Stimulated activated CD4-positive, alpha-beta T cell treated with anti-CD3 and anti-CD28 coated beads, Interleukin-4, amount 100 ng/mL, for 1 hour (primary cell): ENCODE measurements at places on chromosomes 4 and X.
A peak's percentile ranks its signal among the peaks of the same experiment; 100 is the strongest.

GRCh38 chr4:14853176-14853943 lies 148.9 kb upstream of the CPEB2 start:
- no peak for DNase-seq

GRCh38 chr4:2290488-2290887 lies 28.6 kb upstream of the MXD4 start:
- DNase-seq: no peak

DNA sequence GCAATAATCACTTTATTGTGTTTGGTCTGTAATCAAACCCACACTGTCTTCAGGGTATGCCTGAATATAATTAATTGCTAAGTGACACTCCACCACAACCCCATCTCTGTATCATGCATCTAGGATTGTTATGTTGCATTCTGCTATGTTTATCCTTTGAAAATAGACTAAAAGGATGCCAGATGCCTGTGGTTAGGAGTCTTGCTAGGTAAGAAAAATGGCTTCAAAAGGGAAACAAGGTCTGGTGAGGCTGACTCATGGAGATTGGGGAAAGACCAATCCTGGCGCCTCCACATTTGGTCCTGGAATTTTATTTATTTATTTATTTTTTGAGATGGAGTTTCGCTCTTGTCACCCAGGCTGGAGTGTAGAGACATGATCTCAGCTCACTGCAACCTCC lies 360.5 kb upstream of the SLC7A11 start:
- no peak for DNase-seq

- DNase-seq: no peak
Measured at GRCh38 chr4:102477657-102478056, 23.5 kb upstream of the NFKB1 start.

GRCh38 chr4:171448919-171449481 lies 364.2 kb upstream of the GALNTL6 start:
- no peak for DNase-seq

DNA sequence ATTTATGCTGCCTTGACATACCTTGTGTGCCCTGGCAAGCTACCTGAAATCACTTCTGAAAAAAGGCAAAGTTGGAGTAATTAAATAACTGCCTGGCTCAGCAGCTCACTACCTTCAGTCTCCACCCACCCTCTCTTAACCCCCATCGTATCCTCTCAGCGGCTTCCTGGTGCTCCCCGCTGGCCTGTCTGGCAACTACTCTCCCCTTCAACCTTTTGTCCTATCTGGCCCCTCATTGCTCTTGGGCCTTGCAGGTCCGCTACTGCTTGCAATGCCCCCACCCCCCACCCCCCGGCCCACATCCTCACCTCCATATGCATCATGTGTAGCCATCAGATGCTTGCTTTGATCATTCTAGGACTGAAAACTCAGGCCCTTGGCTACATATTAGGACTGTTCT lies 34.5 kb downstream of the PRPS1 start:
- DNase-seq: no peak

- DNase-seq: no peak
Measured at GRCh38 chr4:153385784-153386183, 41.3 kb downstream of the MND1 start.

GRCh38 chr4:54898056-54898562 lies 227.3 kb downstream of the KDR start:
- no peak for DNase-seq

DNA sequence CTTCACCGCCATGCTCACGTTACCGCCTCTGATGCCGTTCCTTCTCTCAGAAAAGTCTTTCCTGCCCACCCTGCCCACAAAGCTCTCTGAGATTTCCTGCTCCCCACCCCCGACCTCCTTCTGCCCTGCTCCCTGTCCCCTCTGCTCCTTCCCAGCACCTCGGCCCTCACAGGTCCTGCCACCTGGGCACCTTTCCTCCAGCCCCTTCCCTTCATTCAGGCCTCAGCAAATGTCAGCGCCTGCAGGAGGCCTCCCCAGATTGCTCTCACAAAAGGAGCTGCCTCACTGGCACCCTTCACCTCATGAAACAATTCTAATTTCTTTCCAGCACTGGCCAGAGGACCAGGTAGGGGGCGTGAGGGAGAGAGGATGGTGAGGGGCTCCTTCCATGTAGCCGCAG lies 33.6 kb upstream of the MXD4 start:
- no peak for DNase-seq

- DNase-seq: peak; percentile 2
Measured at GRCh38 chrX:118726887-118727685, at the start of gene IL13RA1. IL13RA1 (plus strand) TSS chrX:118727606; CDS start chrX:118727639, 33 bp downstream.

GRCh38 chr4:85180533-85180932 lies 214.0 kb upstream of the WDFY3 start:
- DNase-seq: no peak

DNA sequence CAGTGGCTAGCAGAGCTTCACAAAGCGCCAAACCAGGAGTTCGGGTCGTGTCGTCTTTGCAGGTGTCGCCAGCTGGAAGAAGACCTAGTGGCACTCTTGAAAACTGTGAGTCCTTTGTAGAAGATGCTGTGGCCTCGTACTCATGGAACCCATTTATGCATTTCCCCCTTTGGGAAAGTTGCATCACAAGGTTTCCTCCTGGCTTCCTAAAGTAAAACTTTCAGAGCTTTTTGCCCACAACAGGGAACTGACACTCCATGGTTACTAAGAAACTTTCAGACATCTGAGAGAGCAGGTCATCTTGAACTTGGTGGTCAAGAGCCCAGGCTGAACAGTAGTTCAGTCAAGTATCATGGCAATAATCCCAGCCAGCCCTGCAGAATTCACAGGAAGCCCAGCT lies 15.9 kb upstream of the NOCT start:
- no peak for DNase-seq

- DNase-seq: no peak
Measured at GRCh38 chr4:69026974-69027373, 69.3 kb upstream of the UGT2B7 start.

GRCh38 chrX:71652405-71652804 lies 14.9 kb upstream of the LOC101059915 start:
- DNase-seq: peak; percentile 29

GRCh38 chr4:48299560-48299959 lies 29.9 kb upstream of the TEC start:
- no peak for DNase-seq

GRCh38 chrX:112664924-112665323 lies 14.8 kb downstream of the LHFPL1 start:
- DNase-seq: no peak

DNA sequence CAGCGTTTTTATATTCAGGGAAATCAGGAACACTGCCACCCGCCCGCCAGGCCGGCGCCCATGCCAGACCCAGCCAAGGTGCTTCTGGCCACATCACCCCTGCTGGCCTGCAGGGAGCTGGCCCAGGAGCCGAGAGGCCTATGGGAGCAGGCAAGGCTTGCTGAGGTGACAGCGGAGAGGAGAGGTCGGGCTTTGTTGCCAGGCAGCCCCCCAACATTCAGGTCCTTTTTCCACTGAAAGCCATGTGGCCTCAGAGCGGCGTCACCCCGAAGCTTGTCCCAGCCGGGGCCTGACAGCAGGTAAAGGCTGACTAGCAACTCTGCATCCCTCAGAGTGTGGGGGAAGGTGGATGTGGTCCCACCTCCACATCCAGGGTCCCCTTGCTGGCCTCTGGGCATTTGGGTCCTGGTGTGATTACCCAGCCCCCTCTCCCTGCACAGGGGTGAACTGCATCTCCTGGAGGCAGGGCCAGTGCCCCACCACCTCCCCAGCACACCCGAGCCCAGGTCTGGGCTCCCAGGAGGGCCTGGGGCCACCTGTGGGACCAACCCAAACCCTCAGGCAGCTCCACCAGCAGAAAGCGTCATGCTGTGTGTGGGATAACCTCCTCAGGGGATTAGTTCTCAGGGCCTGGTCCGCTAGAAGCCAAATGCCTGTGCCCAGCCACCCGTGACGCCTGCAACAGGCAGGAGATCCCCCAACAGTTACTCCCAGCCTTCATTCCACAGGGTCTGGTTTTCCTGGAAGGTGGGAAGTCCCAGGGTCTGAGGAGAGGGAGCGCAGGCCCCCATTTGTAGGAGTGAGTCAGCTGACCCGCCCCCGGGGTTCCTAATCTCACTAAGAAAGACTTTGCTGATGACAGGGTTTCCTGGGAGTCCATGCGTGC lies at the start of gene PDE6B:
TSS of gene PDE6B (plus strand) at position 869 of the 886 bp plus-strand sequence. CDS start 54 bp downstream, outside the sequence.
- DNase-seq: no peak

GRCh38 chrX:126393284-126393683 lies 159.3 kb downstream of the DCAF12L1 start:
- no peak for DNase-seq

DNA sequence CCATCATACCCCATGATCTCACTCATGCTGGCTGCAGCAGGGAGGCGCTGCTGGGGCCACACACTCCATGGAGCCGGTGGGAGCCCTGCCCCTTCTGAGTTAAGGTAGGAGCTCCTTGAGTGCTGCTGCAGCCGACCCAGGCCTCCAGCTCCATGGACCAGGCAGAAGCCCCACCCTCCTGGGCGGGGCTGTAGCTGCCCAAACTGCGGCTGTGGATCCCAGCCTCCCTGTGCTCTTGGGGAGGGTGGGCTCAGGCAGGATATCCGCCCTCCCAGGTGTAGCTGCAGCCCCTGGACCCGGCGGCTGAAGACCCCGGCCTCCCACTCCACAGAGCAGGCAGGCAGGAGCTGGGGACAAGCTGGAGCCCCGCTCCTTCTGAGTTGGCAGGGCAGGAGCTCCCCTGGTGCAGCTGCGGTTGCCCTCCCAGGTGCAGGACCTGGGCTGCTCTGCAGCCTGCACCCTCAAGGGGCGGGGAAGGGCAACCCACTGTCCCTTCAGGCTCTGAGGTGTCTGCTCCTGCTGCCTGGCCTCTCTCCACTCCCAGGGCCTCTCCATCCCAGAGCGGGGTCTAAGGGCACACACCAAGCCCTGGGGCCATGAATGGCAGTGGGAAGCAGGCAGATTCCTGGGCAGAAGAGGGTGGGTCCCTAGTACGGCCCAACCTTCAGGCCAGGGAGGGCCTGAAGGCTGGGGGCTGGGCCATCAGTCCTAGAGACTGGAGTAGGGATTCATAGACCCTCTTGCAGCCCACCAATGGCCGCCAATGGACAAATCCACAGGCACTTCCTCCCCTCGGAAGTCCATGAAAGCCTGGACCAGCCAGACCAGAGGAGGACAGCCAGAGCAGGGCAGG lies 466.1 kb downstream of the DTHD1 start:
- no peak for DNase-seq

DNA sequence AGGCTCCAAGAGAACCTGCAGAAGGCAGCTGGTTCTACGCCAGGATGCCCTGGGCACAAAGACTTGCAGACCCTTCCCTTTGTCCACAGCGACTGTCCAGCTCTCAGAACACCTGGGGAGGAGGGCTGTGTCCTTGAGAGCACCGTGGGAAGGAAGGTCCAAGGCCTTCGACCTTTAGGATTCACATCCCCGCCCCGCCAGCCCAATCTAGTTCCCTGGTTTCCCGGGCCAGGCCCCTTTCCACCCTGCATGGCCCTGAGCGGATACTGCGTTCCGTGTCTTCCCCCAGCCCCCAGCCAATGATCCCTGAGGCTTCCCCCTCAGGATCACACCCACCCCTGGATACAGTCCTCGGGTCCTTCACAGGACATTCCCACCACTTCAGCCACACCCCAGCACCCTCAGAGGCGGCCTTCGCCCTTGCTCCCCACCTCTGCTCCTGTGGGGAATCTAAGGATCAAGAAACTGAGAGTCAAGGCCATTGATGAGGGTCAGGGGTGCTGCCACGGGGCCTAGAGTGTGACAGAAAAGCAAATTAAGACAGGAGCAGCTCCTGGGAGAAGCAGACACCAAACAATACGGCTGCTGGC lies 9.1 kb downstream of the ABCD1 start:
- no peak for DNase-seq

DNA sequence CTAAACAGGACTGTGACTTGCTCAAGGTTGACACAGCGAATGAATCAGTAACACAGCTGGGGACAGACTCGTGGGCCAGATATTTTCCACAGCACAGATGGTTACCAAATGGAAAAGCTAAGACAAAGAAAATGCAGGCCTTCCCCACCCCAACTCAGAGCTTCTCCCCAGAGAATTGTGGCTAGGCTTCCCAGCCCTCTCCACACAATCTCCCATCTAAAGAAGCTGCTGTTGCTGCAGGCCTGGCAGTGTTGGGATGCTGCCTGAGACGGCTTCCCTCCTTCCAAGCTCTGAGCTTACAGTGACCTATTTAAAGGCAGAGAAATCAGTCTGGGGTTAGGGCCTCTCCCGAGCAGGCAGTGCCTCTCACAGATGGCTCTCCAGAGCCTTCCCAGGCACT lies 46.5 kb upstream of the PGRMC1 start:
- DNase-seq: no peak

GRCh38 chr4:167221084-167221483 lies 13.2 kb downstream of the SPOCK3 start:
- no peak for DNase-seq

GRCh38 chr4:14196131-14196530 lies 568.6 kb upstream of the BOD1L1 start:
- DNase-seq: peak; percentile 3

- no peak for DNase-seq
Measured at GRCh38 chrX:2635342-2635741, 55.8 kb upstream of the CD99 start.

DNA sequence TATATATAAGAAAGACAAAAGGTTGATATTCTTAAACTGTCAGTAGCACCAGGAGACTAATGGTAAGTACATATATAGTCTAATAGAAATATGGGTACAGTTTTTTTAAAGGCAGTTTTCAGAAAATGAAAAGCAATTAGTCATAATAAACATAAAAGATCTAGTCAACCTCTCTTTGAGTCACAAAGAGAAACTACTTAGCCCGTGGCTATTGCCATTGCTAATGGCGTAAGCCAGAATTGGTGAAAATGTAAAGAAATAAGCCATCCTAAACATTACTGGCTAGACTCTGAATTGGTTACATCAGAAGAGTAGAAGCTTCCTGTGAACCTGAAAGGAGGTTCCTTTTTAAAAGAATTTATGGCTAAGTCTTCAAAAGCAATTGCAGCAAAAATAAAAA lies 668.7 kb upstream of the CPEB2 start:
- no peak for DNase-seq

- no peak for DNase-seq
Measured at GRCh38 chr4:108979759-108980158, 216.9 kb upstream of the ETNPPL start.

- DNase-seq: no peak
Measured at GRCh38 chr4:143356493-143356892, 19.8 kb downstream of the GAB1 start.

- peak; percentile 65 for DNase-seq
Measured at GRCh38 chr4:113682730-113683537, 78.6 kb downstream of the CAMK2D start.

DNA sequence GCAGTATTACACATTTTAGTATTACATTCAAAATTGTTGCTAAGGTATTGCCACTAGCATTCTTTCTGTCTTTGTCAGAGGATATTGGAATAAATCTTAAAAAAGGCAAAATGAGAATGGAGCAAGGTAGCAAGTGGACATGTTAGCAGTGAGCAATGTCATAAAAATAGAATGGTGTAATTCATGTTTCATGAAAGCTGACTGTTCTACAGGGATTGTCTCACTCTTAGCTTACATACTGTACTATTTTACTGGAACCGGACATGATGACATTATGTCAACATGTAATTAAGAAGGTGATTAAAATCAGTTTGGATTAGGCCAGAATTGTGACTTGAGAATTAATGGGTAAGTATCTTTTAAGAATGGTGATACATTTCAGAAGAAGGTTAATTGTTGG lies 1086.2 kb downstream of the STIM2 start:
- no peak for DNase-seq
